NCI-H82 (cell line): ENCODE measurements at places on chromosomes 1 and 21.

GRCh38 chr1:58312971-58313563 lies 233.5 kb downstream of the OMA1 start:
- peak; percentile 57 for DNase-seq

DNA sequence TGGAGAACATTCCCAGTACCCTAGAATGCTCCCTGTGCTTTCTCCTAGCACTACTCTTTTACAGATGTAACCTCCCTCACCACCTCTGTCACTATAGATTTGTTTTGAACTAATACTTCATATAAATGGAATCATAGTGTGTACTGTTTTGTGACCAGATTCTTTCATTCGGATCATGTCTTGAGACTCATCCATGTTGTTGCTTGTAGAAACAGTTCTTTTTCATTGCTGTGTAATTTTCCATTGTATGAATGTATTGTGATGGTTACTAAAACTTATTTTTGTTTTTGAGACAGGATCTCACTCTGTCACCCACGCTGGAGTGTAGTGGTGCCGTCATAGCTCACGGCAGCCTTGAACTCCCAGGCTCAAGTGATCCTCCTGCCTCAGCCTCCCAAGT lies 2.7 kb downstream of the MAST2 start:
- no peak for DNase-seq

- no peak for DNase-seq
Observed at GRCh38 chr1:246198115-246198816, 308.8 kb downstream of the SMYD3 start.

GRCh38 chr1:33025180-33025569 lies 11.5 kb downstream of the AK2 start:
- DNase-seq, result no peak
